Activated CD8-positive, alpha-beta memory T cell treated with anti-CD3 and anti-CD28 coated beads, Interleukin-2, amount 50 U/mL, for 4 hours (primary cell): ENCODE measurements at places on chromosomes 11 and 22.

DNA sequence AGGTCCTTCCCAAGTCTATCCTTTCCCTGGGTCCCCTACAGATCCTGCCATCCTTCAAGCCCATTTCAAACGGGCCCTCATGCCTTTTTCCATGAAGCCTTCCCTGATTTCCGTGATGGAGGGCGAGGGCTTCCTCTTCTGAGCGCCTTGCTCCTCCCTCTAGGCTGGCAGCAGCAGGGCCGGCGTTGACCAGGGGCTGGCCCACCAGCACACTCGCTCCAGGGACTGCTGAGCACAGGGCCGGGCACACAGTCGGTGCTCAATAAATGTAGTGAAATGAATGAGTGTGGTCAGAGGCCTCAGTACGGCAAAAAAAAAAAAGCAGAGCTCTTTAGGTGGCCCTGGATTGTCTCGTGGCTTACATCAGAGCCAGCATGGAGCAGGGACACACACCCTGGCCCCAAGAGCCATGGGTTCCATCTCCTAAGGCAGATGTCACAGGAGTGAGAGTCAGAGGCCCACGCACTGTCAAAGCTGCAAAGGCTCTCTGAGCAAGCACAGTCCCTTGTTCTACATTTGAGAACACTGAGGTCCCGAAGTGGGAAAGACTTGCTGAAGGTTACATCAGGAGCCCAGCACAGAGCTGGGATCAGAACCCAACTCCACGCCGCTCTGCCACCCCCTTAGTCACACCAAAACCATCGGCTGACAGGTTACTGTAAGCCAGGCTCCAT lies 3.1 kb downstream of the IL2RB start:
- DNase-seq, result no peak

- DNase-seq, result no peak
Measured at GRCh38 chr11:34890812-34891211, 25.4 kb downstream of the APIP start.

DNA sequence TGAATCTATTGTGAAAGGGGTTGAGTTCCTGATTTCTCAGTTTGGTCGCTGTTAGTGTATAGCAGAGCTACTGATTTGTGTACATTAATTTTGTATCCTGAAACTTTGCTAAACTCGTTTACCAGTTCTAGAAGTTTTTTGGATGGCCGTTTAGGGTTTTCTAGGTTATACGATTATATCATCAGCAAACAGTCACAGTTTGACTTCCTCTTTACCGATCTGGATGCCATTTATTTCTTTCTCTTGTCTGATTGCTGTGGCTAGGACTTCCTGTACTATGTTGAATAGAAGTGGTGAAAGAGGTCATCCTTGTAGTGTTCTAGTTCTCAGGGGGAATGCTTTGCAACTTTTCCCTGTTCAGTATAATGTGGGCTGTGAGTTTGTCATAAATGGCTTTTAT lies 24.6 kb upstream of the OOSP4B start:
- no peak for DNase-seq

GRCh38 chr22:39003165-39003638 lies 10.9 kb upstream of the APOBEC3C start:
- DNase-seq, result peak; percentile 73

- DNase-seq, result no peak
Measured at GRCh38 chr11:133978794-133979193, 22.0 kb upstream of the IGSF9B start.

- no peak for DNase-seq
Measured at GRCh38 chr11:62673196-62673525, 1.1 kb upstream of the LBHD1 start.
